Stimulated activated CD4-positive, alpha-beta T cell treated with anti-CD3 and anti-CD28 coated beads, Interleukin-1b, Interleukin-23, amount 100 ng/mL, for 1 hour (primary cell): ENCODE measurements at places on chromosomes 1 and 21.

DNA sequence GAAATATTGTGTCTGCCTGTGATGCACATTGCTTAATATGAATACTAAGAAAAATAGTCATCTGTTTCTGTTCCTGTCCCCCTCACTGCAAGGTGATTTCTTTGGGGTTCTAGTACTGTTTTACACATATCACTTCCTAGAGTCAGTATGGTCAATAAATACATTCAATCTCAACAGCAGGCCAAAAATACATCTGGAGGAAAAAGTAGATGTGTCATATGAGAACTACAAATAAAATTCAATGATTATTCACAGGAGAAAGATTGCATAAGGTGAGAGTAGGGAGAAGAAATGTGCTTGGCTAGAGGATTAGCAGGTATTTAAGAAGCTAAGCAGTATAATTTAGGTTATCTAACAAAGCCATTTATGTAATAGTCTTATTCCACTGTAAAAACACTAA lies 45.3 kb upstream of the SAMSN1 start:
- DNase-seq, result no peak

DNA sequence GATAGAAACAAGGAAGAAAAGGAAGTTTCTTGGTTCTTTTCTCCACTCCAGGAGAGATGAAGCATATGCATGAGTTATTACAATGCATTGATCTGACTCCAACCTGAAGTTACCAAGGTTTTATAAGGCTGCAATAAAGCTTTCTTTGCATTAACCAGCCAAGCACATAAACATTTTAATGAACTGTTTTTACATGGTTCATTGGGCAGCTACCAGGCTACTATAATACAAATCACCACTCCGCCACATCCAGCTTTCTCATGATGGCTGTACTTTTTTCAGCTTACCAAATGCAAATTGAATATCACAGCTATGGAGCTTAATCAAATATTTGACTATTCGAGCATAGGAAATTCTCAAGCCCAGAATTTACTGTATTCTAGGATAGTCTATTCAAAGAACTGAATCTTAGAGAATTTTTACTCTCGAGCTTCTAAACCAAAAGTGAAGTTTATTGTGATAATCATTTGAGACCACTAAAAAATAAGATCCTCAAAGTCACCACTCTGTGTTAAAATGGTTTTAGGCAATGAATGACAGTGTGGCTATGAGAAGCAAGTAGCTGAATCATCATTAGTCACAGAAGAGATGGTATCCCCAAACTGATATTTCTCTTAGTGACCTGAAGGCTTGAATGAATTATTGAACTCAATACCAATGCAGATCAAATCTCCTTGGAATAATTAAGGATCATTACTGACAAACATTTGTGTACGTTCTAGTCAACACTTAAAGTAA lies 58.6 kb upstream of the ZNF281 start:
- no peak for DNase-seq

DNA sequence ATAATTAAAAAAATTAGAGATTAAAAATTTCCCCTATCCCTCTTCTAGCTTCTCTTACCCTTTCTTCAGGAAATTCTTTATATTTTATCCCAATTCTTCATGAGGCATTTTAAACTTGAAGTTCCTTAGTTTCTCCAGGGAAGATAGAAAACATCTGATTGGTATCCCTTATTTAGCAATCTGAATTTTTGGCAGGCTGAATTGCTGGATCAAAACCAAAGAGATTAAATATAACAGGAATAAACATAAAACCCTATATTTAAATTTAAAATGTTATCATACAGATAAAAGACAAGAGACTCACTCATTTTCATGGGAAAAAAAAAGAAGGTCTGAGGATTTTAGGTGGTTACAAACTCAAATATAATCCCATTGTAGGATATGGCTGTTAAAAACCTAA lies 204.2 kb downstream of the CHRM3 start:
- no peak for DNase-seq

GRCh38 chr1:51301844-51302162 lies 28.6 kb downstream of the TTC39A start:
- no peak for DNase-seq

GRCh38 chr1:205532996-205533735 lies 28.7 kb downstream of the CDK18 start:
- DNase-seq, result no peak

- no peak for DNase-seq
Measured at GRCh38 chr1:233613252-233614172, at the start of gene KCNK1. KCNK1 (plus strand) TSS chr1:233614106; CDS start chr1:233614172, 66 bp downstream.

DNA sequence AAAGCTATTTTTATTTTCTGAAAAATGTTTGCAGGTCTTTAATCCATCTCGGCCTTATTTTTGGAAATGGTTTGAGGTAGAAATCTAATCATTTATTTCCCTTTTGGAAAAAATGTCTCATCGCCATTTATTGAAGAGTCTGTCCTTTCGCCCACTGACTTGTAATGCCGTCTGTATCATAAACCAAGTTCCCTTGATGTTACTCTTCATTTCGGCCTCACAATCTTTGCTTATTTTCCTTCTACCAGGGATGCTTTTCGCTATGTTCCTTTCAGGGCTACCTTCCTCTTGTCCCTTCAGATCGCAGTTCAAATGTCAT lies 422 bp upstream of the RLF start:
- no peak for DNase-seq

GRCh38 chr1:55490547-55490946 lies 275.4 kb upstream of the USP24 start:
- DNase-seq, result no peak

GRCh38 chr1:169307176-169307575 lies 60.4 kb downstream of the NME7 start:
- DNase-seq, result no peak

GRCh38 chr1:115314765-115315164 lies 23.3 kb downstream of the NGF start:
- no peak for DNase-seq

- DNase-seq, result no peak
Measured at GRCh38 chr1:39116860-39117728, 87.4 kb upstream of the MACF1 start.

GRCh38 chr21:36914244-36915013 lies 52.0 kb downstream of the HLCS start:
- no peak for DNase-seq

GRCh38 chr1:234619071-234619480 lies 9.1 kb upstream of the IRF2BP2 start:
- no peak for DNase-seq

- DNase-seq, result no peak
Measured at GRCh38 chr21:14736162-14736561, 190.0 kb upstream of the SAMSN1 start.
